Pancreas (tissue), 10 donors: ENCODE measurements at places on chromosomes 3 and 15. TPM values are rescaled to one million over a fixed set of nuclear protein-coding genes. Genes with fewer than 3 reads are reported as not detected.

- no peak overlapping the region for H3K27ac ChIP-seq
- DNase-seq: no peak
- peaks cover 4% of the 10 kb centered on the region for H3K4me1 ChIP-seq
- H3K36me3 ChIP-seq: no peaks in the 10 kb centered on the region
- no peak overlapping the region for H3K4me3 ChIP-seq
Observed at GRCh38 chr3:36941162-36941561, 3.7 kb downstream of the TRANK1 start.

- DNase-seq: no peak
- H3K4me3 ChIP-seq: no peak overlapping the region
- no peaks in the 10 kb centered on the region for H3K4me1 ChIP-seq
- no peaks in the 10 kb centered on the region for H3K36me3 ChIP-seq
- no peaks in the 10 kb centered on the region for H3K27me3 ChIP-seq
Observed at GRCh38 chr3:16319307-16319706, 54.3 kb downstream of the OXNAD1 start.

DNA sequence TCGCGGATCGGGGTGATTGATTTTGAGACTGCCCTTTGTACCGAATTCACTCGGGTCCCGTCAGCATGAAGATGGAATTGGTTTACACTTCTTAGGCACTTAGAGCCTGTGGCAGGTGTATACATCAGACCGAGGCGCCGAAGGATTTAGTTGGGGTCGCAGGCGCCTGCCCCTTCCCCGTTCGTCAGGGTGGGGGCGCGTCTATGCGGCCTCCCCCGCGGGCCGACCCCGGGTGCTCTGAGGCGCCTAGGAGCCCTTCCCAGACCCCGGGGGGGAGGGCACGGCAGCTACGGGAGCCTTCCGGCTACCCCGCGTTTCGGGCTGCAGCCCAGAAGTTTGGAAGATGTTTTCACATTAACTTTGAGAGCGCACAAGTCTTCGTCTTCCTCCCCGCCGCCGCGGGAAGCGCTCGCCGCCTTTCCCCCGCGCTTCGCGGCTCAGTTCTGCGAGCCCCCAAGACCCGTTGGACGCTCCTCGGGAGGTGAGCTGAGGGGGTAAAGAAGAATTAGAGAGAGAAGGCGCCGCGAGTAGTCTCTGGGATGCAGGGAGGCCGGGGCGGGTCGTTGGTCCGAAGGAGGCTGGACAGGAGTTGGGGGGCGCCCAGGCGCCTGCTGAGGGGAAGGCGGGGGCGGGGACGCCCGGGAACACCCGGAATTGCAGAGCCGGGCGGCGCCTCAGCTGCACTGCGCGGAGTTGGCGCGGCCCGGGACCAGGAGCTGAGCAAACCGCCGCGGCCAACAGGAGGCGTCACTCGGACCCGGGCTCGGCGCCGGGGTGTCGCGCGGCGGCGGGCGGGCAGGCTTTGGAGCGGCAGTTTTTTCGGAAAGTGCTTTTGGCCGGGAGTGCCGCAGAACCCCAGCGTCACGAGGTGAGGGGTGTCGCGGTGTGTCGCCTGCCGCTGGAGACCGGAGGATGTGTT, 780 bp downstream of the TIPARP start:
- peak overlapping the region; percentile 76 for H3K4me3 ChIP-seq
- DNase-seq: peak; percentile 82
- H3K27ac ChIP-seq: peak overlapping the region; percentile 96
- H3K4me1 ChIP-seq: peaks cover 24% of the 10 kb centered on the region
- no peaks in the 10 kb centered on the region for H3K36me3 ChIP-seq

- H3K27me3 ChIP-seq: no peaks in the 10 kb centered on the region
- no peak overlapping the region for H3K27ac ChIP-seq
- no peak overlapping the region for H3K4me3 ChIP-seq
- DNase-seq: no peak
- no peaks in the 10 kb centered on the region for H3K36me3 ChIP-seq
Observed at GRCh38 chr3:37190667-37191066, 16.3 kb upstream of the LRRFIP2 start.

DNA sequence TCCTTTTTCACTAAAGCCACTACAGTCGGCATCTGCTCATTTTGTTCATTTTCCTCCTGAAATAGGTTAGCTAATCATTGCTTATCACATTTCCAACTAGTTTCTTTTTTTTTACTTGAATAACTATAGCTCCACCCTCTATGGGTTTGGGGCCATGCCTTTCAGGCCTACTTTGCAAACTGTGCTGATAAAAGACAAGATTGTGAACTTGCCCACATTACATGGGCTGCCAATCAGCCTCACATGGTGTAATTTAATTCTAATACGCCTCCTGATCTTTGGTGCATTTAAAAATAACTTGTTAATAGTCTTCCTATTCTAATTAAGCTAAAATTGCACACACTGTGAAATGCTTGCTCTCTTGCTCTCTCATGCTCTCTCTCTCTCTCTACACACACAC, 90.5 kb downstream of the TGFBR2 start:
- no peaks in the 10 kb centered on the region for H3K36me3 ChIP-seq
- no peak overlapping the region for H3K27ac ChIP-seq
- no peak for DNase-seq
- no peaks in the 10 kb centered on the region for H3K27me3 ChIP-seq
- H3K4me1 ChIP-seq: peaks cover 10% of the 10 kb centered on the region
- H3K4me3 ChIP-seq: no peak overlapping the region

DNA sequence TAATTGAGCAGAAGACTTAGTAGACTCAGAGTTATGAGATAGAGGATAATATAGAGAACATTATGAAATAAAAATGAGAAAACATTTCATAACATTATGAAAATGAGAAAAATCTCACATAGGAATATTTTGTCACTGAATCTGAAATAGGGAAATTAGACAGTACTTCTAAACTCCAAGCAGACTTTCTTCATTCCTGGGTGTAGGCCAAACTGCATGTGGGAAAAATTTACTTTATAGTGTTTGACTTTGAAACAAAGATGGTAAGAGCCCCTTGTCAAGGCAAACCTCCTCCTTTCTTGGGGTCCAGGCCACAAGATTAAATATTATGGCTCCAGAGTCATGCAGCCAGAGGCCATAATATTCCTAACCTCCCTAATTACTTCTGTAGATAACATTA, 6.7 kb upstream of the OR5H14 start:
- H3K27ac ChIP-seq: no peak overlapping the region
- H3K4me3 ChIP-seq: no peak overlapping the region
- DNase-seq: no peak
- no peaks in the 10 kb centered on the region for H3K4me1 ChIP-seq
- no peaks in the 10 kb centered on the region for H3K36me3 ChIP-seq

DNA sequence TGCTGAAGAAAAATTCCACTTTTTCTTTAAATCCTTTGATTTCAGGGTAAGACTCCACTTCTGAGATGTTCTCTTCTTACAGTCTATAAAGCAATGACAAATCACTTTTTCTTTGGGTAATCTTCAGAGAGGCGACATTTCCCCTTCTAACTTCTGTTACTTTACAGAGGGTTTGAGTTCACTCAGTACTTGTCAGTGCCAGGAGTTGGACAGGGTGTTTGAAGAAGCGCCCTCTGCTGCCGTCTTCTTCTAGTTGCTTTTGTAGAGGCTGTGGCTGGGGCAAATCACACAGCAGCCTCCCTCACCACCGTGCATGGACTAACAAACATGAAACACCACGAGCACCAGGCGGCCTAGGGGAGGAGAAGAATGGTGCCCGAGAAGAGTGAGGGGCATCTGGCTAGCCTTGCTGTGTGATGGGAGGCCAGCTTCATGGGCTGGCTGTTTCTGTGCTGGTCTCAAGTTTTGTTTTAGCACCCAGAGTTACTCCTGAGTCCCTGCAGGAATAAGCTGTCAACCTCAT, at the start of gene CD80:
Gene CD80 (minus strand): TSS at position 174 of the 523 bp plus-strand sequence. CDS start 1,886 bp downstream, outside the sequence.
- no peak within 1 kb of the TSS for H3K4me3 ChIP-seq
- H3K27ac ChIP-seq: no peak within 1 kb of the TSS
- no peak for DNase-seq

- no peaks in the 10 kb centered on the region for H3K27me3 ChIP-seq
- no peaks in the 10 kb centered on the region for H3K4me1 ChIP-seq
- no peak overlapping the region for H3K27ac ChIP-seq
- no peak overlapping the region for H3K4me3 ChIP-seq
- DNase-seq: no peak
Observed at GRCh38 chr3:181623924-181624694, 87.6 kb upstream of the SOX2 start.

DNA sequence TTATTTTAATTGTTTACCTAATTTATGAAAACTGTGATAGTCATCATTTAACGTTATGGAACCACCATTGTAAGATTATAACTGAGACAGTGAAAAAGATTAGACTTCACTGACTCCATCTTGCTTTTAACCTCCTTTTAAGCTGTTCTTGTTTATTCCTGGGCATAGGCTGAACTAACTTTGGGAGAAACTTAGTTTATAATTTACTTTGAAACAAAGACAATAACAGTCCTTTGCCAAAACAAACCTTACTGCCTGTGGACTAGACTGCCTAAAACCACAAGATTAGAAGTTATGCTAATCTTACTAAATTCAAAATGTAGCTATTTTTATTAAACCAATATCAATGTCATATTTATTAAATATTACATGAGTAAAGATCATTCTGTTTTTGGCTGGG, 44.3 kb upstream of the TMEM45A start:
- no peak overlapping the region for H3K4me3 ChIP-seq
- H3K27ac ChIP-seq: no peak overlapping the region
- no peaks in the 10 kb centered on the region for H3K27me3 ChIP-seq
- no peaks in the 10 kb centered on the region for H3K36me3 ChIP-seq
- peaks cover 12% of the 10 kb centered on the region for H3K4me1 ChIP-seq
- DNase-seq: no peak

GRCh38 chr3:126105691-126106187, 21.8 kb upstream of the SLC41A3 start:
- H3K27me3 ChIP-seq: no peaks in the 10 kb centered on the region
- DNase-seq: peak; percentile 4
- H3K4me3 ChIP-seq: no peak overlapping the region
- H3K36me3 ChIP-seq: no peaks in the 10 kb centered on the region
- H3K4me1 ChIP-seq: no peaks in the 10 kb centered on the region

DNA sequence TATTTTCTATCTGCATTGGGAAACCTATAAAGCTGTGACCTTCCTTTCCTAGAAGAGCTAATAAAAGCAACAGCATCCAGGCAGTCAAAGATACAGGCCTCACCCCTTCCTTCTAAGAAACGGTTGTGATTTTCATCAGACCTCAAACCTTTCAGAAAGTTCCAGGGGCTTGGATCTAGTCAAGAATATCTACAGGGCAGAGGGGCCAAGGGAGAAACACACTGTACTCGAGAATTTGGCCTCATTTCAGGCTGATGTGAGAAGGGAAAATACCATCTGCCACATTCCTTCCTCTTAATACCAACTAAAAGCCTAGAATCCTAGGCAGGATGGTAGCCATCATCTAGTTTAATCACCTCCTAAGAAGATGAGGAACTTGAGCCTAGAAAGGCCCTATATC, 24.5 kb upstream of the BCL6 start:
- no peak overlapping the region for H3K4me3 ChIP-seq
- DNase-seq: no peak
- no peaks in the 10 kb centered on the region for H3K27me3 ChIP-seq
- no peak overlapping the region for H3K27ac ChIP-seq

GRCh38 chr15:66901336-66902100, 163.9 kb upstream of the SMAD3 start:
- H3K27me3 ChIP-seq: no peaks in the 10 kb centered on the region
- no peak overlapping the region for H3K4me3 ChIP-seq
- H3K4me1 ChIP-seq: no peaks in the 10 kb centered on the region
- H3K36me3 ChIP-seq: no peaks in the 10 kb centered on the region

GRCh38 chr3:113263020-113263419, 51.7 kb downstream of the BOC start:
- no peak for DNase-seq
- H3K27me3 ChIP-seq: no peaks in the 10 kb centered on the region
- no peak overlapping the region for H3K4me3 ChIP-seq
- no peak overlapping the region for H3K27ac ChIP-seq
- no peaks in the 10 kb centered on the region for H3K36me3 ChIP-seq

- H3K27me3 ChIP-seq: no peaks in the 10 kb centered on the region
- DNase-seq: no peak
- H3K36me3 ChIP-seq: no peaks in the 10 kb centered on the region
- no peaks in the 10 kb centered on the region for H3K4me1 ChIP-seq
Observed at GRCh38 chr3:99639579-99639978, 1.2 kb downstream of the COL8A1 start.

DNA sequence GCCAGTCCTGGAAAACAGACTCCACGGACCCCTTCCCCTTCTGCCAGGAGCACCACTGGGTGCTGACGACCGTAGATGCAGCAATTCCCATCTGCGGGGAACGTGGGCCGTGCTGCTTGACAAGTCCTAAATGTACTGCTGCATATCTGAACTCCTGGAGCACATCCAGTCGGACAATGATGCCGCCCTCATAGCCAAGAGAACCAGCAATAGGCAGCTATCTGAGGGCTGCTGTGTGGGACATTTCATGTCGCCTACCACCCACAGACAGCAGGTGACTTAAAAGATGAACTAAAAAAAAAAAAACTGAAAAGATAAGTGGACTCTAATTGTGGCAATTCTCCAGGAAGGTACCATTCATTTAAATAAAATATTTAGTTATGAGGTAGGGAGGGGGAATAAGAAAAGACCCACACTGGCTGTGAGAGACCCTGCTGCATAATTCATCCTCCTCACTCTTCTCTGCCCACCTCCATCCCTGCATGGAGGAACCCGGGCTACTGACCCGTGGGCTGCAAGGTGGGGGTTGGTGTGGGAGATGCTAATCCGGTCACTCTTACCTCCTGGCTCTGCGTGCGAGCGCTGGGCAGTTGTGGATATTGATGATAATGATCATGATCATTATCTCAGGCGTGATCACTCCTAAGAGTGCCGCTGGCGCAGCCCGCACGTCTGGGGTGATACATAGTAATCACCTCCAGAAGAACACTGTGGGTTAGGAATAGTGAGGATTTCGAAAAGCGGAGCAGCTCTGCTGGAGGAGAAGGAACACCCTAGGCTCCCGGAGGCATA, 28.3 kb downstream of the ALS2CL start:
- H3K4me1 ChIP-seq: no peaks in the 10 kb centered on the region
- H3K27ac ChIP-seq: no peak overlapping the region
- DNase-seq: no peak

- no peak overlapping the region for H3K27ac ChIP-seq
- DNase-seq: no peak
- H3K4me3 ChIP-seq: no peak overlapping the region
- no peaks in the 10 kb centered on the region for H3K4me1 ChIP-seq
- no peaks in the 10 kb centered on the region for H3K27me3 ChIP-seq
Observed at GRCh38 chr3:146044046-146044445, 116.9 kb downstream of the PLOD2 start.

Gene GOLGA6L7
- total RNA-seq: not detected

Gene SNUPN
- total RNA-seq: 11.3 TPM

Gene CHRNA3
- total RNA-seq: 0.09 TPM

Gene GOLGA8K
- total RNA-seq: 2.6 TPM

Gene CD80
- 0.43 TPM for total RNA-seq

Gene P2RY12
- total RNA-seq: 3.0 TPM

Gene ARF4
- total RNA-seq: 49.3 TPM

Gene FBXW12
- 6.3 TPM for total RNA-seq

Gene ARHGEF3
- 25.3 TPM for total RNA-seq

Gene TTC23
- total RNA-seq: 7.5 TPM

Gene WDR72
- 5.3 TPM for total RNA-seq

Gene RHCG
- total RNA-seq: 0.78 TPM

Gene CLDN16
- total RNA-seq: 0.12 TPM
